ENCODE measurements at places on chromosomes 1 and 21. TPM values are rescaled to one million over a fixed set of nuclear protein-coding genes. Genes with fewer than 3 reads are reported as not detected.

Gene PPCS
- total RNA-seq = 46.2 TPM

Gene CRP
- 0.67 TPM for total RNA-seq

Gene BARHL2
- not detected for total RNA-seq

Gene GPR37L1
- 0.21 TPM for total RNA-seq

Gene RBP7
- total RNA-seq = 22.4 TPM

Gene AMPD2
- total RNA-seq = 26.1 TPM

Gene KRTAP19-1
- total RNA-seq = not detected

Gene TINAGL1
- total RNA-seq = 141 TPM

Gene PLA2G2D
- not detected for total RNA-seq

Gene MYOC
- total RNA-seq = 5.6 TPM

DNA sequence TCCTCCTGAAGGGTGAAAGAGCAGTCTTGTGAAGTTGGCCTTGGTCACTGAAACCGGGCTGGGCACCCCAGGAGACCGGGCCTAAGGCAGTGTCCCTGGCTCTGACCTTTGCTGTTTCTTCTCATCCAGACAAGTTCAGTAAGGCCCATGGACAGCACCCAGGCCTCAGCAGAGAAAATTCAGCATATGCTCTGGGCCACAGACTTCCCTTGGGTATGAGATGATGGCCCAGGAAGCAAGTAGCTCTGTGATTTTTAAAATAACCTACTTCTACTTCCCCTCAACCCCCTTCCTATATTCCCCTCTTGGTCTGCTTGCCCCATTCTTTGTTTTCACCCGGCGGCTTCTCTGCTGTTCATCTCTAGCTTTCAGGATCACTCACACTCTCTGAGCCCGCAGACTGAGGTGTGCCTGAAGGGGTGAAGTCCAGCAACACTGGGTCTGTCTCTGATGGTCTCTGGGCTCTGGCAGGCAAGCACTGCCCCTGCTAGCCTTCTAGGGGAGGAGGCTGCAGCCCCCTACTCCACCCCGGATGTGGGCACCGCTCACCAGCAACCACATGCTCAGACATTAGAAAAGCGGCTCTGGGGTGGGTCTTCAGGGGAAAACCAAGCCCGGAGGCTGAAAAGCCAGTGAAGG lies 2.9 kb upstream of the GPR25 start:
- DNase-seq = no peak

- DNase-seq = no peak
Observed at GRCh38 chr1:231527586-231528171, 790 bp upstream of the TSNAX start.

DNA sequence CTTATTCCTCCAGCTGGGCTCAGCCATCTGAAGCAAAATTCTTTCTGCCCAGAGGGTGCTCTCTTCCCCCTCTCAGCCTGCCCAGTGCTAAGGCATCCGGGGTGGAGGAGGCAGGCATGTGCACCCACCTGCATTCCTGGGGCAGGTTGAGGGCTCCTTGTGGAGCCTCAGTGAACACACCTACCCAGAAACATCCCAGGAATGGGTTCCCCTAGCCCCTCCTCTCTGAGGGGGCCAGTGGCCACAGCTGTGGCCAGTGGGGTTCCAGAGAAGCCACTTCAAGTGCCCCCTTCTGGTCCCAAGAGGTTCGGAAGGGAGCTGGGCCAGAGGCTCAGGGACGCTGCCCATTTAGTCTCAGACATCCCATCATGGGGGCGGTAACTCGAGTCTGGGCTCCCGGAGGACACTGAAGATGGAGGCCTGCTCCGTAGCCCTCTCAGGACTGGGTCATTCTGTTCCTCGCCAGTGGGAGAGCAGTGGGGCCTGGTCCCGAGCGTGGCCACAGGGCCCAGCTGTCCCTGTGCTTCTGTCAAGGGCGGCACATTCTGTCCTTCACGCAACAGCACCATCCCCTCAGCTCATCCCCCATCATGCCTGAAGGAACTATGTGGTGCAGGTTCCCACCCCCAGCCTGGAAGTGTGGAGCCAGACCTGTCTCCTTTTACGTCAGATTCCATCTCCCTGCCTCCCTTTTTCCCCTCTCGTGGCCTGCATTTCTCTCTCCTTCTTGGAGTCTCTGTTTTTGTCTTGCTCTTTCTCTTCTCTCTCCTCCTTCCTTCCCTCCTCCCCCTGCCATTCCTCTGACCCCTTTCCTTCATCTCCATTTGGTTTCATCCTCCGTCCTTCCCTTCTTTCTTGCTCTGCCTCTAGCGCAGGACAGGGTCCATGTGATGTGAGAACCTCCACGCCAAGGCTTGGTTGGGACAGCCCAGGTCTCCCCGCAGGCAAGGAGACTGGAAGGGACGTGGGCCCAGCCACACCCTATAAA lies 49.6 kb upstream of the KDM4A start:
- no peak for DNase-seq

DNA sequence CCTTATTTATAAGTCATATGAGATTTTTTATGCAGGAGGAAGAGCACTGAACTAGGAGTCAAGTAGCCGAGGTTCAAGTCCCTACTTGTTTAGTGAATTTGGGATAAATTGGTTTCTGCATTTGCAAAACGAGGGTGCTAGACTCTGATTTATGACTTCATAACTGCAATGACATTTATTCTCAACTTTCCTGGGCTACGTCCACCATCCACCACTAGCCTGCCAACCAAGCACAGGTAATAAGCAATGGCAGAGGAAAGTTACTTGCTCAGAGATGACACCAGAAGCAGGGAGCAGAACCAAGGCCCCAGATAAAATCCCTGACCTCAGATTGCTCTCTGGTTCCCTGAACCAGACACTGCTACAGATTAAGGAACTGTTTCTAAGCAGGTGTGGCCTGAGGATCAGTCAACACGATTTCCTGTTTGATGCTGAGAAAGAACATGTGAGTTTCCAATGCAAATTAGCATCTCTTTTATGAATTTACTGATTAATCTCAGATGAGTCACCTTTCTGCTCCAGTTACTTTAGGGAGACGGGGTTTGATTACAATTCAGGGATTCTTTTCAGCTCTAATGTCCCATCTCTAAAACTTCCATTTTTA lies 52.7 kb downstream of the PLPP3 start:
- DNase-seq = no peak

DNA sequence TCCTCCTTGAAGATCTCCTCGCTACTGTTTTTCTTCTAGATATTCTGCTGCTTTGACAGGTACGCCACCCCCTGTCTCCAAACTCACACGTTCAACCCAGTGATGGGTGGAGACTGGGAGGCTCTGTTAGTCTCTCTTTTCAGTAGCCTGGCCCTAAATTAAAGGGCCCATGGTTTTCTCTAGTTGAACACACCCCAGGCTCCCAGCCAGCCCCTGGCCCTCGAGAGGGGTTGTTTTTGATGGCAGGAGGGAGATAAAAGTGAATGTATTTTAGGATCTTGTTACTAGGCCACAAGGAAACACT lies 21.6 kb upstream of the CLDN14 start:
- DNase-seq = no peak

- no peak for DNase-seq
Observed at GRCh38 chr1:8047112-8047511, 21.0 kb upstream of the ERRFI1 start.

GRCh38 chr1:60989749-60990713 lies 92.3 kb upstream of the NFIA start:
- peak; percentile 77 for DNase-seq

GRCh38 chr1:178004926-178005391 lies 35.1 kb upstream of the SEC16B start:
- no peak for DNase-seq

GRCh38 chr1:33429856-33430691 lies 821 bp downstream of the PHC2 start:
- peak; percentile 79 for DNase-seq

DNA sequence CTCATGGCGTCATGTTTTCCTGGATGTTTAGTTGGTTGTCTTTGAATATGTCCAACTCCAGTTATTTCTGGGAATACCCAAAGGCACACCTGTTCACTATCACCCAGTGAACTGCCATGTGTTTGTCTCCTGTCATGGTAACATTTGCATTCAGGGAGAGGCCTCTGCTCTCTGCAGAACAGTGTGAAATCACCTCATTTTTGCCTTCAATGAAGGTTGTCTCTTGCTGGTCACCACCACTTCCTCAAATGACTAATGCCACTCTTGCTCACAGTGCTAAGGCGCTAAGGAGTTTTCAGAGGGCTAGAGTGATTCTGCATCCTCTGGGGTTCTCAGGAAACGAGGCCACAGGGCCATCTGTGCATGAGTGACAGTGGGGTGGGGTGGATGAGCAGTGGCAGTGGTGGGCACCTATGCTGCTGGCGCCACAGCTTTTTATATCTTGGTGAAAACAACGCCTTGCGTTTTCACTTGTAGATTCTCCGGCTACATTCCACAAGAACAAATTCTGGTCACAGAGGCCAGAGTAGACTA lies 60.0 kb upstream of the ATP5PO start:
- no peak for DNase-seq

DNA sequence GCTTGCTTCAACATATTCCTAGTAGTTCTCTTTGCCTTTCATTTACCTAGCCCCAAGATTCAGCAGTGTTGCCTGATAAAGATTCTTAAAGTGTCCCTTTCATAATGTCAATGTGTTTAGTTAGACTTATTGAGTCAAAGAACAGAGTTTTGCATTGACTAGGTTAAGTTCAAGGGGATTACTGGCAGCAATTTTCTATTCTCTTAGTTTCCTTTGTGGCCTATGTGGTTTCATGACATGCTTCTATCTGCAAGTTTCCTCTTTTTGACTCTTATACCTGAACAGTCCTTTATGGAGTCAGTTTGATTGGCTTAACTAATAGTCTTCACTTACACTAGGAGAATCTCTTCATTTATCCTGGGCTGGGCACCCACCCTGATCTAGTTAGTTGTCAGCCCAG lies 151.3 kb downstream of the ADGRL4 start:
- DNase-seq = no peak

DNA sequence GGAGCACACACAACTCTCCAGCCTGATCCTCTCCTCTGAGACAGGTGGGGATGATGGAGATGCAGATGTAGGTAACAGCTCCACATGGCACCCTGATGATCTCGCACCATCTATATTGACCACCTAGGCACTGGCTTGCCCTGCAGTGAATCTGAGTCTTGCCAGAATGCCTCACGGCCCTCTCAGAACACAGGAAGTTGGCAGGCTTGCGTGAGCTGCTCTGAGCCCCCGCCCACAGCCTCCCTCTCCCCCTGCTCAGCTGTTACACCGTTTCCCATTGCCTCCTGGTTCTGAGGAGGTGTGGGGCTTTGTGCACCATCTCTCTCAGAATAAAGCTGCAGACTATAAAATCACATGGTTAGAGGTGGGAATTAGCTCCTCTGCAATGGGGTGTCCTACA lies 48.0 kb downstream of the URB2 start:
- no peak for DNase-seq

- no peak for DNase-seq
Observed at GRCh38 chr1:195761104-195761503, 847.1 kb downstream of the KCNT2 start.

DNA sequence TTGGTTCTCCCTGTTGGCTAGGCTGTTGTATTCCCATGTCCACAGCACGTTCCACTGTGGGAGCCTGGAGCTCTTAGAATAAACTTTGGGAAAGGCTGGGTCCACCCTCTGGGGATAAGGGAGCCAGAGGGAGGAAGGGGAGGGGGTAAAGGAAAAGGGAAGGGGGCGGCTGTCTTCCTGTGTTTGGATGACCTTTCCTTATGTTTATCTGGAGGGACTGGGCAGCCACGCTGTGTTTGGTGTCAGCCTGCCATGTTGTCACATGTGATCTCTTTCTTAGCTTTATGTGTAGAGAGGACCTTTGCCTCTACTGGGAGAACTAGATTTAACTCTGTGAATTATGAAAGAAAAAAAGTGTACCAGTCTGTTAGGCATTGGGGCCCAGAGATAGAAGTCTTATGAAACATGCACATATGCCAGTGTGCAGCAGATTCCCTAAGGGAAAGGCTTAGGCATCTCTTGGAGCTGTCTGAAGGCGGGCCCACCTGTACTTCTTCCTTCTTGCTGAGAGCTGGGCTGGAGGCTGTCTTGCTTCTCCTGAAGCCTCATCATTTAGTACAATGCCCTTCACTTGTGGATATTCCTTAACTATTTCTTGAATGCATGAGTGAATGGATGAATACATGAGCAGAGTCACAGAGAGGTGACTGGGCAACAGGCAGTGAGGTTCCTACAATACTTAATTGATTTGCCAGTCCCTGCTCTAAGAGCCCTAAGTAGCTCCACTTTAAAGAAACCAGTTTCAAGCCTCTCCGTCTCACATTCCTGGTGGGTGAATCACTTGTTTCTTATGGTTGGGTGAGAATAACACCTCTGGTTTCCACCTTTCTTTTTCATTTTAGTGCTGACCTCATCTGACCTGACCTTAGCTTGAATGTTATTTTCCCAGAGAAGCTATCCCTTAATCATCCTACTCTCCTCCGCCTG lies 62.5 kb upstream of the ARHGAP29 start:
- peak; percentile 58 for DNase-seq

DNA sequence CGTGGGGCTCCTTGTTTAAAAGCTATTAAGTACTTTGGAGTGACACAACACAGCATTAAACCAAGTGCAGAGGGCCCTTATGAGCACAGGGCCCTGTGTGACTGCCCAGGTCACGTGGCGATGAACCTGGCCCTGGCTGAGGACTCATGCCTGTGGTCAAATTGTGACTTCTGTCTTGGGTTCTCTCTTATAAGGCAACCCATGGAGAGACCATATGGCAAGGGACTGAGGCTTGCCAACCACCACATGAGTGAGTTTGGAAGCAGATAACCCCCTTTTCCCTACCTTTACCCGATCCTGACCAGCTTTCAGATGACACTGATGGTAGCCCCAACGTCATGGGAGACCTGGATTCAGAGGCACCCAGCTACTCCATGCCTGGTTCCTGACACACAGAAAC lies 140.5 kb downstream of the ZBTB18 start:
- no peak for DNase-seq

DNA sequence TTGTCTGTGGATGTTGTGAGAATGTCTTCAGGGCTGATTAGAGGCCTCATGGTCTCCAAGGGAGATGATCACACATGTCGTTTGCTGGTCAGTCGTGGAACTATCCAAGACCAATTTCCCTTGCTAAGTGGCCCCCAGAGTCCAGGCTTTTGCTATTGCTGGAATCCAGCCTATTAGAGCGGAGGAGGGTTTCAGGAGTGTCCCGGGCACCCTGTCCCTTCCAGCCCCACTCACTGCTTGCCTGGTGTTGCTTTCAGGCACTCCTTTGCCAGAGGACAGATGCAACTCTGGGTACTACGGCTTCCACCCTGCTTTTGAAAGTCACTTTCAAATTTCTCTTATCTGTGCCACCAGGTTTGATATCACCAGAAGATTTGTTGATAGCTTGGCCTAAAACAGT lies 149.1 kb downstream of the NOS1AP start:
- no peak for DNase-seq

DNA sequence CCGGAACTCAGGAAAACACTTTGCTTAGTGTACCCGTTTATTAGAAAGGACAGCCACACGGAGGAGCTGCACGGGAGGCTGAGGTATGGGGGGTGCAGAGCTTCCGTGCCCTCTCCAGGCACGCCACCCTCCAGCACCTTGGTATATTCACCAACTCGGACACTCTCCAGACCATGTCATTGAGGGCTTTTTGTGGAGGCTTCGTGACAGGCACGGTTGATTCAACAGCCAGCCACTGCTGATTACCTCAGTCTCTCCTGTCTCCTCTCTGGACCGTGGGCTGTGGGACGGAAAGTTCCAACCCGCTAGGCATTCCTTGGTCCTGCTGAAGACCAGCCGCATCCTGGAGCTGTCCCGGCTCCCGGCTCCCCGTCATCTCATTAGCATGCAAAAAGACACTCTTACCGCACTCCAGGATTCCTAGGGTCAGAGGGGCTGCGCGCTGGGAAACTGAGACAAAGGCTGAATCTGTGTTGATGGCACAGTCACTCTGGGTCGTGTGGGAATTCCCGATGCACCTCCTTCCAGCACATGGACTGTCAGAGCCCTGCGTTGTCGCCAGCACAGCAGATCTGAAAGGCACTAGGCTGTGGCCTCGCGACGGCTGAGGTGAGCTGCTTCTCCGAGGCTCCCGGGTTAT lies 65.6 kb downstream of the PRKCZ start:
- DNase-seq = no peak

- no peak for DNase-seq
Observed at GRCh38 chr1:160570840-160571239, 8.5 kb downstream of the CD84 start.
